ENCODE measurements at places on chromosomes 11 and 22.

- DNase-seq = no peak
These were observed 3.4 kb upstream of the TAB1 start for GRCh38 chr22:39395936-39396796.

- no peak for DNase-seq
These were observed 90.5 kb upstream of the POU2AF2 start for GRCh38 chr11:111155021-111155420.

DNA sequence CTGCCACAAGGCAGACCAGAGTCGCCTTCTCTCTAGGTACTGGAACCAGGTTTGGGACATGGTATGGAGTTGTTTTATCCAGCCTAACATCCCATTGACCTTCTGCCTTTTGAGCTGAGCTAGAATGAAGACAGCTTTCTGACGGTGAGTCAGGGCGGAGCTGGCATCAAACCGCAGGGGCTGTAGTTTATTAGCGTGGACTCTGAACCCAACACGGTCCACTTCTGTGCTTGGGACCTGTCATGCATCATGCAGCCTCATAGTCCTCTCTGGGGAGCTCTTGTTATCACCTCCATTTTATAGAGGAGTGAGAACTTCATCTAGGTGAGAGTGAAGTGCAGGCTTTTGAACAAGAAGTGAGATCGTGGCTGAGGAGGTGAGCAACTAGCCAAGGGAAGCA, 8.3 kb downstream of the GAL3ST1 start:
- no peak for DNase-seq

GRCh38 chr11:84905411-84905810, 721.7 kb downstream of the DLG2 start:
- no peak for DNase-seq

DNA sequence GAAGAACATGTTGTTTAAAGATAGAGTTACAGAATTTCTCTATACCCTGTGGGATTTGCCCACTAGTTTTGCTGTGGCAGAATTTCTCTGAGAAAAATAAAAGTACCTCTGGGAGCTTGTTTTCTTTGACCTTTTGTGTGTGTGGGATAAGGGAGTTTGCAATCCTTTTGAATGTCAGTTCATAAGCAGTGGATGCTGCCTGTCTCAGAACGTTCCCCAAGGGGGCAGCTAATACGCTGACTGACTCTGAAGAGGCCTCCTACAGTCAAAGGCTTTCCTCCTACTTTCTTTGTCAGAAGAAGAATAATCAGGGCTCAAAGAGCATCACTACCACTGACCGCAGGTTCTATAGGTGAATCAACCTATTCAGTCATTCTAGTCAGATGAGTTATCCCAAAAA, 140.6 kb downstream of the AASDHPPT start:
- DNase-seq = no peak

- no peak for DNase-seq
These were observed 17.0 kb downstream of the LAYN start for GRCh38 chr11:111557425-111558111.

DNA sequence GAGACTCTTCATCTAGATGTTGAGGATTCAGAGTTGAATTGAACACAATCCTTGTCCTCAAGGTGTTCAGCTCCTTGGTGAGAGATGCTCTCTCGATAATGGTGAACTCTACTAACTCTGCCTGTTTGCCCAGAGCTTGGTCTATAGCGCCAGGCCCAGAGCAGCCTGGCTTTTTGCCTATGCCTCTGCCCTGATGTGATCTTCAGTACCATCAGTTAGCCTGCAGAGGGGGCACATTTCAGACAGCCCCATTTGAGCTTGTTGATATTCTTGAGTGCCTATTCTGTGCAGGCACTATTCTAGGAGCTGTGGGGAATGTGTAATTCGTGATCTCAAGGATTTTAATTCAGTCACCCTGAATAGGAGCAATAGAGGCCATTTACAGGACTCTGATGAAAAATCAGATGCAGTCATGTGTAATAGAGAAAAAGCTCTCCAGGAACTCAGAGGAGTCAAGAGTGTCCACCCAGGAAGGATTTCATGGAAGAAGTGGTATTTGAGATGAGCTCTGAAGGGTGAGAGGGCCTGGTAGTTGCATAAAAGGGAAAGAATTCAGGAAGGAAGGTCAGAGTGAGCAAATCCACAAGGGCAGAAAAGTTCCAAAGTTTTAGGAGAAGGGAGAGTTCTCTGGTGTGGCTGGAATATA, 19.3 kb downstream of the GTPBP1 start:
- DNase-seq = peak; percentile 71

DNA sequence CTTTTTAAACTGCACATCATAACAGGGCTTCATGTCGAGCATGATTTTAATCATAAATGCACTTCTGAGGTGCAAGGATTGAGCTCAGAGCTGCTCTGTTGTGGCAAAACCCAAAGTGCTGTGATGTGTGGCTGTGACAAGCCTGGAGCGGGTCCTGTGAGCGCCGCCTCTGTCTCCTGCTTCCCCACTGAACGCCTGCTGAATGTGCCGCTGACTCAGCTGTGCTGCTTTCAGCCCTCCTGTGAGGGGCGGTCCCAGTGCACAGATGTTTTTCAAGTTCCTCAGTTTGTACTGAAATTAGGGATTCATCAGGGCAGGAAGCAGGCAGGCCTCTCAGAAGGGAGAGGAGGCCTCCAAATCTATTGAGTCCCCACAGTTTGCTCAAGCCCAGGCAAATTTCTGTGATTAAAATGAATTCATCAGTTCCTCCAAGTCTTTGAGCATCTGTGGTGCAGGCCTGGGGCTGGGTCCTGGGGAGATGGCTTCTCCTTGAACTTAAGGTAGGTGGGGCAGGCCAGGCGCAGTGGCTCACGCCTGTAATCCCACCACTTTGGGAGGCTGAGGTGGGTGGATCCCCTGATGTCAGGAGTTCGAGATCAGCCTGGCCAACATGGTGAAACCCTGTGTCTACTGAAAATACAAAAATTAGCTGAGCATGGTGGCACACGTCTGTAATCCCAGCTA, 3.0 kb upstream of the GTSE1 start:
- DNase-seq = peak; percentile 84

All from common myeloid progenitor, CD34-positive (primary cell).